ENCODE measurements at places on chromosomes 11 and 22. TPM values are rescaled to one million over a fixed set of nuclear protein-coding genes. Genes with fewer than 3 reads are reported as not detected.

The TMA7B gene
- total RNA-seq, result not detected

The CARS1 gene
- 83.1 TPM for total RNA-seq

The RFPL3 gene
- not detected for total RNA-seq

The OR2D2 gene
- total RNA-seq, result not detected

The GRM5 gene
- total RNA-seq, result 0.34 TPM

The MAPK8IP2 gene
- 0.47 TPM for total RNA-seq

The ZNF143 gene
- 31.6 TPM for total RNA-seq

The PATE4 gene
- total RNA-seq, result not detected
